Stimulated activated naive B cell treated with anti-CD40 and anti-IgM and Interleukin-4, amounts not matched to agents 10 μg/mL and 1 μg/mL and 100 μg/mL, for 72 hours (primary cell): ENCODE measurements at places on chromosomes 12 and 14.

DNA sequence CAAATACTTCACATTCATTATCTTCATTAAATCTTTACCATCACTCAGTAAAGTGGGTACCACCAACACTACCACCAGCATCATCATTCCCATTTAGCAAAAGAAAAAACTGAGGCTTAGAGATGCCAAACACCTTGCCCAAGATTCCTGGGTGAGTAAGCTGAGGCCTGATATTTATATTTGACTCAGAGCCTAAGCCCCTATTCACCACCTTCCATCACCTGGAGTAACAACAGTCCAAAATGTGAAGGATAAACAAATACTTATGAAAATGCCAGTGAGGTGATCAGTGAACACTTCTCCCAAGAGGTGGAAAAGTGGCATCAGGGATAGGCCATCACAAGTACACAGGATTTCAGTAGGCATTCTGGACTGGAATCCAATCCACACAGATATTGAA is 3.7 kb downstream of the SLC38A1 start:
- no peak overlapping the region for H3K27ac ChIP-seq
- H3K27me3 ChIP-seq: no peaks in the 10 kb centered on the region
- DNase-seq: no peak

DNA sequence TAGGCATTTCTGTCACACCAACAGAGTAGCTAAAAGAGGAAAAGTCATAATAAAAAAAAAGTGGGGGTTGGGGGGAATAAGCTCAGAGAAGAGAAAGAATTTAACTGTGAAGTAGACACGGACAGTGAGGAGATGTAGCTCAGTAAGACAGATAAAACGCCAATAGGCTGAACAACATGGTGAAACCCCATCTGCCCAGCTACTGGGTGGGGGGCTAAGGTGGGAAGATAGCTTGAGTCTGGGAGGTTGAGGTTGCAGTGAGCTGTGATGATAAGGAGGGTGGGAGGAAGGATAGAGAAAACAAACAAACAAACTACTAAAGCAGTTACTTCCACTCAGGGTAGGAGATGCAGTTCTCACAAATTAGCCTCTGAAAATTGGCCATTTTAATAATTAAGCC is 25.0 kb downstream of the HECTD4 start:
- H3K4me1 ChIP-seq: peaks cover 48% of the 10 kb centered on the region
- DNase-seq: no peak
- peaks cover 9% of the 10 kb centered on the region for H3K36me3 ChIP-seq
- H3K27ac ChIP-seq: peak overlapping the region; percentile 10
- H3K27me3 ChIP-seq: no peaks in the 10 kb centered on the region

DNA sequence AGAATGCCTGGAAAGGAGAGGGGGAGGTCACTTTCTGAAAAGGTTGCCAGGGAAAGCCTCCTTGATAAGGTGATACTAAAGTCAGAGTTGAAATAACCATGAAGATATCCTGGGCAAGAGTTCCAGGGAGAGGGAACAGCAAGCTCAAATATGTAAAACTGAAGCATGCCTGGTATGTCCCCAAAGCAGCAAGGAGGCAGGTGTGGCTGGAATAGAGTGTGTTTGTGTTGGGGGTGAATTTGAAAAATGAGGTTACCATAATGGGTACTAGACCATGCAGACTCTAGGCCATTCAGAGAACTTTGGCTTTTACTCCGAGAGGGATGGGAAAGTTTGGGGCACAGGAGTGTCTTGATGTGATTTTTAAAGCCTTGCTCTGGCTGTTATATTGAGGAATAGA is 66.7 kb upstream of the PTCSC3 start:
- no peak for DNase-seq
- no peaks in the 10 kb centered on the region for H3K36me3 ChIP-seq
- peaks cover 8% of the 10 kb centered on the region for H3K27me3 ChIP-seq
- H3K27ac ChIP-seq: no peak overlapping the region
- no peak overlapping the region for H3K4me3 ChIP-seq

DNA sequence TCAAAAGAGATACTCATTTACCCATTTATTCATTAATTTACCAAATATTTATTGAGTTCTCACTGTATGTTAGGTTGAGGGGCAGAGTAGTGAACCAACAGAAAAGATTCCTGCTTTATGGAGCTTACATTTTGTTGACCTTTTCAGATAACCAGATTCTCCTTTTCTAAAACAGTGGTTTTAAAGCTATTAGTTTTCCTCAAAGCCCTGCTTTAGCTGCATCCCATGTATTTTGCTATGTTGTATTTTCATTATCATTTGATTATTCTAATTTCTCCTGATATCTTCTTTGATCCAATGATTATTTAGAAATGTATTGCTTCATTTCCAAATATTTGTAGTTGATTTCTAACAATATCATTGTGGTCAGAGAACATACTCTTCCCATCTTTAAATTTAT is 53.6 kb downstream of the EML1 start:
- DNase-seq: no peak
- no peak overlapping the region for H3K4me3 ChIP-seq
- no peak overlapping the region for H3K27ac ChIP-seq

DNA sequence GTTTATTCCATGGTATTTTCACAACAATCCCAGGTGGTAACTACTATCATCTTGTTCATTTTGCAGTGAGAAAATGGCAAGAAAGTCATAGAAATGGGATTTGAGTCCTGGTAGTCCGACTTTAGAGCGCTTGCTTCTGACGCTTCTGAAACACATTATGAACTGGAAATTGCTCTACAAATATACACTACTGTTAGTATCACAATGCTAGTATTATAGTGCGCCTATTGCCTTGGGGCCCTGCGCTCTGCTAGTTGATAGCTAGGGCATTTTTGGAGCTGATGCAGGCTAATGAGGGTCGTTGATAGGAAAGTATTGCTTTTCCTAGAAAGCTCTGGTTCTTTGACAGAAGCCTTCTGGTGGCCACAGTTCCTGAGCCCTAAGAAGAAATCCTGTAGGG is 61.0 kb downstream of the ETV6 start:
- no peak for DNase-seq
- peaks cover 72% of the 10 kb centered on the region for H3K4me1 ChIP-seq
- peaks cover 32% of the 10 kb centered on the region for H3K36me3 ChIP-seq
- peak overlapping the region; percentile 60 for H3K27ac ChIP-seq
- H3K4me3 ChIP-seq: no peak overlapping the region

DNA sequence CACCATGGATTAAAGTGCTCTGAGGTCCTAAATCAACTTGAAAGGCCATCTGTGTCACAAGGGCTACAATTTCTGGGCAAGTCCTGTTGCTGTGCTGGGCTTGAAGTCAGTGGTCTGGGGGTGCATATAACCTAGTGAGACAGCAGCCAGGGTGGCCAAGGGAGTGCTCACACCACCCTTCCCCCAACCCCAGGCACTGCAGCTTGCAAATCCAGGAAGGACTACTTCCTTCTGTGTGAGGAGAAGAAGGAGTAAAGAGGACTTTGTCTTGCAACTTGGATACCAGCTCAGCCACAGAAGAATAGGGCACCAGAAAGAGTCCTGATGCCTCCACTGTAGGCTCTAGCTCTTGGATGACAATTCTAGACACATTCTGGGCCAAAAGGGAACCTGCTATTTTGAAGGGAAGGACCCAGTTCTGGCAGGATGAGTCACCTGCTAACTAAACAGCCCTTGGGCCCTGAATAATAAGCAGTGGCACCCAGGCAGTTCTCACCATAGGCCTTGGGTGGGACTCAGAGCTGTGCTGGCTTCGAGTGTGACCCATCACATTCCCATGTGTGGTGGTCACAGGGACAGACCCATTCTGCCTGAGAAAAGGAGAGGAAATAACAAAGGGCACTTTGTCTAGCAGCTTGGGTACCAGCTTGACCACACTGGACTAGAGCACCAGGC is 32.6 kb upstream of the DHRS7 start:
- no peak overlapping the region for H3K4me3 ChIP-seq
- no peak overlapping the region for H3K27ac ChIP-seq
- DNase-seq: no peak

GRCh38 chr12:103547376-103547775 is 39.7 kb upstream of the STAB2 start:
- no peak overlapping the region for H3K27ac ChIP-seq
- no peaks in the 10 kb centered on the region for H3K4me1 ChIP-seq
- H3K36me3 ChIP-seq: no peaks in the 10 kb centered on the region
- no peak for DNase-seq
- H3K27me3 ChIP-seq: peaks cover 28% of the 10 kb centered on the region

- peaks cover 53% of the 10 kb centered on the region for H3K27me3 ChIP-seq
- peaks cover 7% of the 10 kb centered on the region for H3K4me1 ChIP-seq
- no peak overlapping the region for H3K4me3 ChIP-seq
- no peak for DNase-seq
- no peak overlapping the region for H3K27ac ChIP-seq
Measured at GRCh38 chr14:22047115-22047514, 373.5 kb upstream of the OR4E1 start.

- no peaks in the 10 kb centered on the region for H3K27me3 ChIP-seq
- no peak overlapping the region for H3K4me3 ChIP-seq
- H3K36me3 ChIP-seq: peaks cover 9% of the 10 kb centered on the region
- no peak overlapping the region for H3K27ac ChIP-seq
- DNase-seq: no peak
- H3K4me1 ChIP-seq: peaks cover 13% of the 10 kb centered on the region
Measured at GRCh38 chr12:89461190-89461589, 63.4 kb downstream of the GALNT4 start.

- peak overlapping the region; percentile 96 for H3K27ac ChIP-seq
- H3K27me3 ChIP-seq: no peaks in the 10 kb centered on the region
- peak overlapping the region; percentile 87 for H3K4me3 ChIP-seq
- peaks cover 8% of the 10 kb centered on the region for H3K36me3 ChIP-seq
Measured at GRCh38 chr14:104676694-104677511, 12.5 kb upstream of the INF2 start.

- no peaks in the 10 kb centered on the region for H3K27me3 ChIP-seq
- DNase-seq: no peak
- H3K4me3 ChIP-seq: no peak overlapping the region
- H3K27ac ChIP-seq: no peak overlapping the region
- no peaks in the 10 kb centered on the region for H3K36me3 ChIP-seq
- H3K4me1 ChIP-seq: no peaks in the 10 kb centered on the region
Measured at GRCh38 chr12:63292471-63293221, 141.6 kb upstream of the AVPR1A start.

DNA sequence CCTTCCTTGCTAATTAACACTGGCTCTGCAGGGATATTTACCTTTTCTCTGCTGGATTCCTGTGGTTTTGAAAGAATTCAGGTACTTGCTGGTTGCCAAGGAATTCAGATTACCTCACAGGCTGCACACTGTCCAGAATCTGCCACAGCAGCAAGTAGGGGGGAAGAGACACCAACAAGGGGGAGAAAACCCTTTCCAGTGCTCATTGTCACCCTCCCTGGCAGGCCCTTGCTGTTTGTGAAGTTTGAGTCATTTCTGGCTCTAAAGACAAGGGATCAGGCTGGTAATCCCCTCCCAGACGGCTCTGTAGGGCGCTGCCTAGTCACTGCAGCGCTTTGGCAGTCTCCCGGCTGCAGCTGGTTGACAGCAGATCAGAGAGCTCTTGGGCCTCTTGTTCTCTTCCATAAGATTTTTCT is 50.8 kb downstream of the TTLL5 start:
- H3K27ac ChIP-seq: no peak overlapping the region
- DNase-seq: no peak
- no peaks in the 10 kb centered on the region for H3K27me3 ChIP-seq

GRCh38 chr12:49051373-49051764 is 9.2 kb downstream of the KMT2D start:
- H3K27ac ChIP-seq: no peak overlapping the region
- H3K4me1 ChIP-seq: peaks cover 42% of the 10 kb centered on the region
- H3K4me3 ChIP-seq: no peak overlapping the region
- H3K36me3 ChIP-seq: peaks cover 82% of the 10 kb centered on the region
- no peaks in the 10 kb centered on the region for H3K27me3 ChIP-seq

DNA sequence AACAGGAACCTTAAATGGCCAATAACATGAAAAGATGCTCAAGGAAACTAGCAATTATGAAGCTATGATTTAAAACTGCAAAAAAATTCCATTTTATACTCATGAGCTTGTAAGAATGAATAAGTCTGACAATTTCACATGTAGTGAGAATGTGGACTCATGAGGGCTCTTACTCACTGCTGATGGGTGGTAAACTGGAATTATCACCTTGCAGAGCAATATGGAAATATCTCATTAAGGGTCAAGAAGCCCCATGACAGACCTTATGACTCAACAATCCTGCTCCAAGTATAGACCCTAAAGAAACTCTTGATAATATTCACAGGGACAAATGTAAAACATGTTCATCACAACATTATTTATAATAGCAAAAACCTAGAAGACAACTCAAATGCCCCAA is 23.5 kb upstream of the SMAGP start:
- H3K4me3 ChIP-seq: no peak overlapping the region
- DNase-seq: no peak
- peak overlapping the region; percentile 63 for H3K27ac ChIP-seq

DNA sequence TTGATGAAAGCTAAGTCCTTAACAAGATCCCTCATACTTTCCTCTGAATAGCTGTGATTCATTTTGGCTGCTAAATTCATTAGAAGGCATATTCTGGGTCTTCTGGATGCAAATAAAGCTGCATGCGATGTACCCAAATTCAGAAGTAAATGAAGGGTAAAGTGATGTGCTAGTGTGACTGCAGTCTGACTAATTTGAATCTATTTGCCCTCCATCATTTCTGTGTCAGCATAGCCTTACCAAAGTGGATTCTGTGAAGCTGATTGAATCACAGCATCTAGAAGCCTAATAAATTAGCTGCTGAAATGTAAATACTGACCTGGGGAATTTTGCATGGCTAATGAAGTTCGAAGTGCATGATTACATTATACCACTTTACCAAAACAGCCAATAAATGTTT is 162.2 kb downstream of the TPH2 start:
- no peak overlapping the region for H3K27ac ChIP-seq
- DNase-seq: no peak
- H3K4me3 ChIP-seq: no peak overlapping the region
- no peaks in the 10 kb centered on the region for H3K27me3 ChIP-seq

DNA sequence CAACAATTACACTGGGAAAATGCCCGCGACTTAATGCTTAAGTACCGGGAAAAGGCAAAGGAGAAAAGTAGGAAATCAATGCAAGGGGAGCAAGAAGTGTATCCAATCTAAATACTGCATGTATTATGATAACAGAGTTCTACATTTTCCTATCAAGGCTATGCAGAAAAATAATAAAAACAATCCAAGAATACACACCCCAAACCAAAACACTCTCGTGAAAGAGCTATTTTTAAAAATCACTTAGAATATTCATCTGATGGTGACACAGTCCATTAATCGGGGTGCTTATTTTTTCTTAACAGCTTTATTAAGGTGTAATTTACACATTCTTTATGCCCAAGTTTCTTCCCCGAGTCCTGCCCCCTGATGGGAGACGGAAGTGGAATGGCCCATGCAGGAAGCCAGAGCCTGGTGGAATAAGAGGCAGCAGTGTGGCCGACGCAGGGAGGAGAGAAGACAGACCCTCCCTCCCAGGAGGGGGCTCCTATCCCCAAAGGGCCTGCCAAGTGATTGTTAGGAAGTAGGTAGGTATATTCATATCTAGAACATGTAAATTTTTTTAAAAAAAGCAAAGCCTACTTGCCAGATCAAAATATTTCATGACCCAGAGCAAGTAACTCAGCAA is 174.3 kb downstream of the FOXN3 start:
- H3K27me3 ChIP-seq: no peaks in the 10 kb centered on the region
- no peak overlapping the region for H3K27ac ChIP-seq
- H3K4me3 ChIP-seq: no peak overlapping the region
- no peak for DNase-seq
- peaks cover 67% of the 10 kb centered on the region for H3K4me1 ChIP-seq
